Left lung (tissue), 14 donors: ENCODE measurements at places on chromosomes 5 and 9.

DNA sequence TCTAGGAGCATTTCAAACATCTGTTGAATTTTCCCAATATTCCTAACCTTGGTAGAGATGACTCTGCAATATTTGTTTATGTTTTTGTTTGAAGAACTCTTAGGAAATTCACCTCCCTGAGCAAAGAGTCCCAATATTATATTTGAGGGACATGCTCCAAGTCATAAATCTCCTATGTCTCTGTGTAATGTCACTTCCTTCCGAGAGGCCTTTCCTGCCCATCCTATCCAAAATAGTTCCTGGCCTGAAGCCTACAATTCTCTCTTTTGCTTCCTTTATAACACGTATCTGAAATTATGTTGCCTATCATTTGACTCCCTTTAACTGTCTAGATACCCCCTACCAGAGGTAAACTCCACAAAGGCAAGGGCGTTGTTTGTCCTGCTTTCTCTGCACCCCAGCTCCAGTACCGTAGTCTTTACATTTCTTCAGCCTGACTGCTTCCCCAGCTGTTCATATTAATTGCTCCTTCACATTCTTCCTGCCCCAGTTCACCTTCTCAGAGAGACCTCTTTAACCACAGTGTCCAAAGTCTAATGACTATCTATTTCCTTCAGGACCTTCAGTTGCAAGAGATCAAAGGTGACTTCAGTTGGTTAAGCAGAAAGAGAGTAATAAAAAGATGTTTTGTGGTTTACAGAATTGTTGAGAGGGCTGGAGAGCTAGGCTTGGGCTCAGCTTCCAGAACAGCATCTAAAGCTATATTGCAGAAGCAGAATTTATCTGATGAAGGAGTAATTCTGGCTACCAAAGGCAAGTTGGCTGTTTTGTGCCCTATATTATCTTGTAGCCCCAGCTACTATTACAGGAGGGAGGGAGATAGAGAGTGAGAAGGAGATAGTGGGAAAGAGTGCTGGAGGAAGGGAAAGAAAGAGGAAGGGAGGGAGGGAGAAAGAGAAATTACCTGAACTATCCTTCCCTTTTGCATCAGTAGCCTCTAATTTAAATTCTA, 109.3 kb upstream of the TMEM161B start:
- no peak for DNase-seq

- no peak for DNase-seq
These were observed 112.9 kb upstream of the ELAVL2 start for GRCh38 chr9:23938908-23939307.

GRCh38 chr5:95858023-95858461, 35.5 kb upstream of the GLRX start:
- no peak for DNase-seq

GRCh38 chr9:137200311-137201204, at the start of gene TPRN:
TSS of gene TPRN (minus strand) at chr9:137200741. CDS start at chr9:137200711, 30 bp downstream.
- peak; percentile 99 for DNase-seq

GRCh38 chr5:7960142-7960541, 91.2 kb downstream of the MTRR start:
- no peak for DNase-seq

- DNase-seq: no peak
These were observed 16.8 kb downstream of the SEMA5A start for GRCh38 chr5:9529041-9529480.

DNA sequence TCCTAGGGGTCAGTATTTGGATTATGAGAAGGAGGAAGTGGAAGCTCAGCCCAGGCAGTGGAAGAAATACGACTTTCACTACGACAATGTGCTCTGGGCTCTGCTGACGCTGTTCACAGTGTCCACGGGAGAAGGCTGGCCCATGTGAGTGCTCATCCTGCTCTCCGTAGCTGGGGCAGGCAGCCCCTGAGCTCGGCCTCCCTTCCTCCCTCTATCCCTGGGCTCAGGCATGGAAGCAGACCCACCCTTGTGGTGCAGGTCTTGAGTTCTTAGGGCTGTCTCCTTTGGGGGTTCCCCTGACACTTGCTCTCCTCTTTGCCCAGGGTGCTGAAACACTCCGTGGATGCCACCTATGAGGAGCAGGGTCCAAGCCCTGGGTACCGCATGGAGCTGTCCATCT, 180.1 kb downstream of the CACNA1B start:
- DNase-seq: peak; percentile 16

DNA sequence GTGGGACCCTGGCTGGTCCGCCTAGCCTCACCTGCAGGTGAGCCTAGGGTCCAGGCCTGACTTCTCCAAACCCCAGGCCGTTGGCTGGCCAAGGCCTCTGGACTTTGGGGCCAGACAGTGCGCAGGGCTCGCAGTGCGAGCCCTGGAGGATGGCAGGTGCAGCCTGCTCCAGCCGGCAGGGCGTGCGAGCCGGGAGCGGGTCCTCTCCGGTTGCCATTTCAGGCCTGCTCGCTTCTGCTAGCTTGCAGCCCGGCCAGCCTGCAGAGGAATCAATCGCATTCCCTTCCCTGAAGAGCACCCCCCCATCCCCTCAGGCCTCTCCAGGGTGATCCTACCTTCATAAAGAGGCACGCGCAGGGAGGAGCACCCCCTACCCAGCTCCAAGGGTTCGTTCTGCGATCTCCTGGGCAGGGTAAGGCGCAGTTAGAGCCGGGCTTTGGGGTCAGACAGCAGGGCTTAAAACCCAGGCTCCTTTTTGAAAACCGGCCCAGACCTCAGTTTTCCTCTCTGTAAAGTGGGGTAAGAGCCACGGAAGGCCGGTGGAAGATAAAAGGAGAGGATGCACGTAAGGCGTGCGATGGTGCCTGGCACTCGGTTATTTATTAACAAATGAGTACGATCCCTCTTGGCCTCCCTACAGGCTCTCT, 6.2 kb downstream of the BARHL1 start:
- no peak for DNase-seq

DNA sequence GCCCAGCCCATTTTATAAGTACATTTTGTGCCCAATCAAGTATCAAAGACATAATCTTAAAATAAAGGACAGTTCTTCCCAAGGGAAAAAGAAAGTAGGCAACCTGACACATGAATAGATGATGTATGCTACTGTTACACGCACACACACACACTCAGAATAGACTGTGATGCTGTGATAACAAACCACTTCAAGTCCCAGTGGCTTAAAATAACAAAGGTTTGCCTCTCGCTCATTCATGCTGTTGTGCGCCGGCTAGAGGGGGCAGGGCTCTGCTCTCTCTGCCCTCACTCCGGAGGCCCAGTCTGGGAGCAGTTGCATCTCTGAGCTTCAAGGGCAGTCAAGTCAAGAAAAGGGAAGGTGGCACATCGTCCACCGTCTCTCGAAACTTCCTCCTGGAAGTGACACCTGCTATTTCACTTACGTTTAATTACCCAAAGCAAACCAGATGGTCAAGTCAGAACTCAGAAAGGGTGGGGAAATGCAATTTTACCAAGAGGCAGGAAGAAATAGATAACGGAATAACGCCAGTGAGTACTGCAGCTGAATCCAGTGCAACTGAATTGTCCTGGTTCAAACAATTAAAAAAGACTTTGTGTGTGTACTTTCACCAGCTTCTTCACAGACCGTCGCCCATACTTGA, 43.3 kb downstream of the ANKRD33B start:
- no peak for DNase-seq

- DNase-seq: peak; percentile 87
These were observed 132.7 kb upstream of the TNC start for GRCh38 chr9:115250621-115251032.

- DNase-seq: no peak
These were observed 26.9 kb upstream of the CORO2A start for GRCh38 chr9:98219364-98219716.

GRCh38 chr9:131129183-131129582, 3.8 kb downstream of the NUP214 start:
- no peak for DNase-seq

DNA sequence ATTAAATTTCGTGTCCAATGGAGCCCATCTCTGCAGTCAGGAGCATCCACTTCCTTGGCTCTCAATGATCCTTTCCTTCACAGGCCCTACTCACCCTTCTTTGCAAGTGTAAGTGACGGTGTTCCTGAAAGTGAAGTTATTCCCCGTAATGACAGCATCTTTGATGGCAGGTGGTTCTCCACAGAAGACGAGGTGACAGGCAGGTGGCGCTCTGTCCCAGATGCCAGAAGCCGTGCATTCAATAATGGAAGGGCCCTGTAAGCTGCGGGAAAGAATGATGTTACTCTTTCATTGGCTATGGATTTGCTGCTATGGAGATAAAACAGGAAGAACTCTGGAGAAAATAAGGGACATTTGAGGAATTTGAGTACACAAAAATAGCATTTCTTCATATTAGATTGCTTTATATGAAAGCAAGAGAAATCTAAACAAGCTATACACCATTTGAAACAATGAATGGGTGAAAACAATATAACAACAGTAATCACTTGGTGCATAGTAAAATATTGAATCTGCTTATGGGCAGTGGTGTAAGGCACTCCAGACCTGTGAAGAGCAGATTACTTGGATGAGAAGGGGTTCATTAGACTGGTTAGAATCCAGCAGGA, 89.9 kb upstream of the TXNDC8 start:
- DNase-seq: no peak

DNA sequence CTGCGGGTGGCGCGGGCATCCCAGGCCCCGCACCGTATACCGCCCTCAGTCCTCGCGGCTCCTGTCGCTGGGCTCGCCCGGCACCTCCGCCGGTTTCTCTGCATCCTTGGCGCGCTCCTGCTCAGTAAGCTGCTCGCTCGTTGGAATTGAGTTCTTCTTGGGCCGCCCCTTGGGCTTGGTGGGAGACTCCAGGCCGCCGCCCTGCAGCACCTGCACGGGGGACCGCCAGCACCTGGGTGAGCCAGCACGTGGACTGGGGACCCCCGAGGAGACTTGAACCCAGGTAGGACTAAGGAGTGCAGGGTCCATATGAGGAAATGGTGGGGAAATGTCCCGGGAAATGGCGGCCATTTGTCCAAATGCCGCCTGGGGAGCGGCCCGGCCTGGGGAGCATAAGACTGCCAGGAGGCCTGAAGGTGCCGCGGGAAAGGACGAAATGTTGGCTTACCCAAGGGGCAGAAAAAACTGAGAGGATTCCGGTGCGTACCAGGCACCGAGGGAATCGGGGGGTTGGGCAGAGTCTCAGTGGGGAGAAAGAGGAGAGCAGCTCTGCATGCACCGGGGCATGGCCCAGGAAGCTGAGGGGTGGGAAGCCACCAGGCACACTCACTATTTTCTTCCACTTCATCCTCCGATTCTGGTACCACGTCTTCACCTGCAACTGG, 2.9 kb downstream of the BARX1 start:
- no peak for DNase-seq
